Activated CD4-positive, alpha-beta T cell treated with anti-CD3 and anti-CD28 coated beads, Interleukin-2, amount 50 U/mL, for 48 hours (primary cell): ENCODE measurements at places on chromosomes 3 and 15.

- no peak for DNase-seq
Observed at GRCh38 chr3:128271536-128272332, 118.5 kb downstream of the EEFSEC start.

DNA sequence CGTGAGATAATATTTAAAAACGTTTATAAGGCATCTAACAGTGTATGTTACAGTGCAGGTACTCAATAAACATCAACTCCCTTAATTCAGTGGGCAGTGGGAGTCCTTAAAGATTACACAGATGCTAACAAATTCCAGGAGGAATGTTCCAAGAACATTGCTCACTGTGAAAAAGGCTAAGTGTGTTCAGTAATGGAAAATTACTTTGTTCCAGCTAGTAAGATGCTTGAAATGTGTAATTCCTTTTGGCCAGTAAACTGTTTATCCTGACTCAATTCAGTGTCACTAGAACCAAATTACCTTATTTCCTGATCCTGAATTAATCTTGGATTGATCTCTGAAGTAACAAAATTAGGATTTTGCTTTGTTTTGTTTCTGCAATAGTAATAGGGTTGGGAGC is 54.2 kb upstream of the SEMA6D start:
- DNase-seq, result no peak

DNA sequence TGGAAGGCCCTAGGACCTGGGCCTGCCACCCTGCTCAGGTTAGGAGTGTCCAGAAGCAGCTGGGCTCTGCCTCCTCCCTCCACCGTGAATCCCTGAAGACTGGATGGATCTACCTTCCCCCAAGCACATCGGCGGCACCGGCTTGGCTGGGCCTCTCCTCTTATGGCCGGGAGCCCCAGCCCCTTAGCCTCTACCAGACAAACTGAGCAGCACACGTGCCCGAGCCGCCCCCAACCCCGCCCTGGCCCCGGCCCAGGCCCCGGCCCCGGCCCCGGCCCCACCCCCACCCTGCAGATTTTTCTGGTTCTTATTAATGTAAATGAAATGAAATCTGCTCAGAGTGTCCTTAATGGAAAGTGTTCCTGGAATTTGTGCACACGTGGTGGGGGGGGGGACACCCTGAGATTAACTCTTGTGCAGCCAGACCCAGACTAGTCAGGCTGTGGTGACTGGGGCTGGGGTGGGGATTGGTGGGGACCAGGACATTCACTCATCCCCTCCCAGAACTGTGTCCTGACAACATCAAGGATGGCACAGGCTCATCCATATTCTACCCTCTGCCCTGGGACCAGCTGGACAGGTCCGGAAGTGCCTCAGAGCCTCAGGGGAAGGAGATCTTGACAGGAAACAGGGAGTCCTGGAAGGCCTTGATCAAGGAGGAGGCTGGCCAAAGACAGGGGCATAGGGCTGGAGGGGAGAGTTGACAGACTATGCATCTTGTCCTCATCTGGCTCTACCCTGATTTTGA is 30.9 kb upstream of the SEMA3F start:
- no peak for DNase-seq

DNA sequence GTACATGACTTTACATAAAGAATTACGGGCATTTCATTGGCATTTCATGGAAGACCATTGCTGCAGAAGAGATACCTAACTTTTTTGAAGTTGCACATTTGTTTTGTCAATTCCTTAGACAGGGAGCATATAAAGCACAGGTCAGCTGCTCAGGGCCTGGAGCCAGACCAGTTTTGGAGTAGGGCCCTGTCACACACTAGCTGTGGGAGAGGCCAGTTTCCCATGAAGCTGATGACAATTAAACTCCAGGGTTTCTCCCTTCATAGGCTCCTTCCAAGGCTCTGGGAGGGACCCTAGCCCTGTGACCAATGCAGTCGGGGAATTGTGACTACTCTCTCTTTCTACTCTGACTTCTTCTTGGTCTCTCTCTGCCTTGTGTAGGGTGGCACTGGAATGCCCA is 107.3 kb upstream of the SELENOK start:
- no peak for DNase-seq

- no peak for DNase-seq
Observed at GRCh38 chr15:88393719-88394519, 73.3 kb downstream of the MRPL46 start.

DNA sequence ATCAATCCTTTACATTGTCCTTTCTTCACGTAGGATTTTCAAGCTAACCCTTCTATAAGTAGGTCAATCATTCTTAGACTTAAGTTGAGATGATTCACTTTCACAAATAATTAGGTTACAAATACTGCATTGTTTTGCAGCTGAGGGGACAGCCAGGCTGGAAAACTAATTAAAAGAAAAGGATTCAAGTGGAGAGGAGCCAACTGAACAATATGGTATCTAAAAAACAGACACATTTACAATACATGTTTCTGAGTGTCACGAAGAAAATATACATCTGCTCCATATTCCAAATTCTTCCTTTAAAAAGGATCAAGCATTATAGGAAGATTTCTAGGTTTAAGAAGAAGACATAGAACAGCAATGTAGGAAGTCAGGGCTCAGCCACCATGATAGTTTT is 70.2 kb downstream of the PEAK1 start:
- no peak for DNase-seq

DNA sequence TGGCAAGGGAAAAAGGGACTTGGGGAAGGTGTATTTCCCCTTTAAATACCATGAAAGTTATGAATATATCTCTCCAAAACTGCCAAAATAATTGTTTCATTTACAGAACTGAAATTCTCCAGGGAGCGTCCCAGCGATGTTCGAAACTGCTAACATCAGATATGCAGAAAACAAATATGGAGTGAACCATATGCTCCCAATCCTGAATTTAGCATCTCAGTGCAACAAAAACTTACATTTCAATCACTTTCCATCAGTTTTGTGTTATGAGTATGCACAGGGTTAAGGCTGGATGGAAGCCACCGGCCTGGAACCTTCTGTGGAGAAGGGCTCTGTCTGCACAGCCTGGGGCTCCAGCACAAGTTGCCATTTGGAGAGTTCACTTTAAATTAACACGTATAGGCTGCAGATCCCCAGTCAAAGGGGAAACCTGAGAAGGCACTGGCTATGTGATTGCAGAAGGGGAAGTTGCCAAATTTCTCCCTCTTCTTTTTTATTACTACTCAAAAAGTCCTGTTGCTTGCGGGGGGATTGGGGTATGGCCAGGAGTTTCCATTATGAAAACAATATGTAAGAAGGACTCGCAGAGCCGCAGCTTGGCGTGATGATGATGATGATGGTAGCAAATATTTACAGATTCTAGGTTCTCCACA is 56.9 kb upstream of the FOXP1 start:
- no peak for DNase-seq

DNA sequence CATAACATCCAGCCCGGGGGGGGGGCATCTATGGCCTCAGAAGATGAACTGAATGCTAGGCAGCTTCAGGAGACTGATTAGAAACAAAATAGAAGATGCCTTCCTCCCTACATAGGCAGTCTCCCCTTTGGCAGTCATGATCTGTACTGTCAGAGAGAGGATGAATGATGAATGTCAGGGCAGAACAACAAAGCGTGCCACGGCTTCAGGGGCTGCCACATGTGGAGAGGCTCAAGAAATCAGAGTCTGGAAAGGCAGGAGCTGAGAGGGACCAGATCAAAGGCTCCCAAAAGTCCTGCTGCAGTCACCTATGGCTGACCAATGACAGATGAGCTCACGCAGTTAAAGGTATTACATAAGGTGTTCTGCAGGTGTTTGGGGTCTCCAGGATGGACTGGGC is 180.4 kb downstream of the UACA start:
- no peak for DNase-seq

- no peak for DNase-seq
Observed at GRCh38 chr15:56781666-56782065, 48.4 kb upstream of the ZNF280D start.

- no peak for DNase-seq
Observed at GRCh38 chr15:66025972-66026371, 156.7 kb downstream of the RAB11A start.

DNA sequence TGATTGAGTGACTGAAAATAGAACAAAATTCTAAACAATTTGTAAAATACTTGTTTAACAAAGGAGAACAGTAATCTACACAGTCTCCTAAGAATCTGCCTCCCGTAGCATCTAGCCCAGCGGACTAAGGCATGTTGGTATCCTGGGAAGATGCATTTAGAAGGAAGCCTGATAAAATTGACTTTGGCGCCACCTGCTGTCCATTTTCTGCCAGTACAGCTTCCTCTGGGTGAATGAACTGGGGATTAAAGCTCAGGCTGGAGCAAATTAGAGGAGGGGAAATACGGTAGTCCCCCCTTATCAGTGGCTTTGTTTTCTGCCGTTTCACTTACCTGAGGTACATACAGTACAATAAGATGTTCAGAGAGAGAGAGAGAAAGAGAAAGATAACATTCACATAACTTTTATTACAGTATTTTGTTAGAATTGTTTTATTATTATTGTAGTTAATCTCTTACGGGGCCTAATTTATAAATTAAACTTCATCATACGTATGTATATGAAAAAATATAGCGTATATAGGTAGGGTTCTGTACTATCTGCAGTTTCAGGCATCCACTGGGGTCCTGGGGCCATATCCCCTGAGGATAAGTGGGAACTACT is 191.6 kb downstream of the GAP43 start:
- DNase-seq, result peak; percentile 75

- no peak for DNase-seq
Observed at GRCh38 chr3:136547293-136547692, 204.9 kb downstream of the STAG1 start.

DNA sequence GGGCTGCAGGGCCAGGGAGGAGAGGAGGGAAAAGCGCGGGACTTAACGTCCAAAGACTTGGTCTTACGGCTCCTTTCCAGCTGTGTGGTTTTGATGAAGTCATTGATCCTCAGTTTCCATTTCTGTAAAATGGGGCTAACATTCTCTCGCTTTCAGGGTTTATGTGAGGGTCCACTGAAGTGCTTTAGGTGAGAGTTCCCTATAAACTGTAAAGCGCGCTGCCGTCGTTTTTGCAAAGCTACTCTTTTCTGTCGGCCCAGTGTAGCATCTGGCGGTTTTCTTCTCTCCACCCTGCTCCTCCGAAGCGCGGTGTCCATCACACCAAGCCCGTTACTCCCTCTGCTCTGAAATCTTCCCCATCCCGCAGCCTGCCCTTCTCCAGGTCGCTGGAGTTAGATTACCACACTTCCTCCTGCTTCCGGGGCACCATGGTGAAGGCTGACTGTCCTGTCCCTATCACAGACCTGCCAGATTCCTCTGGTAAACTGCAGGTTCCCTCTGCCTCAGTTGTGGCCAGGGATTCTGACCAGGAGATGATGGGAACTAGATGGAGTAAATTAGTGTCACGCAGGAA is 702 bp upstream of the DNAJC17 start:
- no peak for DNase-seq

DNA sequence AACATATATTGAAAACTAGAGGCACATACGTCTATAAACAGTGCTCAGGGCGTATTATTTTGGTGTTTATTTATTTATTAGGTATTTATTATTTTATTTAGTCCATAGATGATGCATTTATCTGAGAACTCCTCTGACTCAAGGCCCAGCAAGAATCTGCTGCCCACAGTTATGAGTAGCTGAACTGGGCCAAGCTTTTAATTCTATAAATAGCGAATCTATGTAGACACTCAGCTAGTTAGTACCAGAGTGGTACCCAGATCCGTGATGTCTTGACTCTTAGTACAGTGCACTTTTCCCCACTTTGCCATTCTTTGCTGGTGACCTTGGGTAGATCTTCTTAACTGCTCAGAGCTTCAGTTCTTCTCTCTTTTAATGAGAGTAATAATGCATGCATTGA is 370.4 kb upstream of the TPRG1 start:
- DNase-seq, result no peak

DNA sequence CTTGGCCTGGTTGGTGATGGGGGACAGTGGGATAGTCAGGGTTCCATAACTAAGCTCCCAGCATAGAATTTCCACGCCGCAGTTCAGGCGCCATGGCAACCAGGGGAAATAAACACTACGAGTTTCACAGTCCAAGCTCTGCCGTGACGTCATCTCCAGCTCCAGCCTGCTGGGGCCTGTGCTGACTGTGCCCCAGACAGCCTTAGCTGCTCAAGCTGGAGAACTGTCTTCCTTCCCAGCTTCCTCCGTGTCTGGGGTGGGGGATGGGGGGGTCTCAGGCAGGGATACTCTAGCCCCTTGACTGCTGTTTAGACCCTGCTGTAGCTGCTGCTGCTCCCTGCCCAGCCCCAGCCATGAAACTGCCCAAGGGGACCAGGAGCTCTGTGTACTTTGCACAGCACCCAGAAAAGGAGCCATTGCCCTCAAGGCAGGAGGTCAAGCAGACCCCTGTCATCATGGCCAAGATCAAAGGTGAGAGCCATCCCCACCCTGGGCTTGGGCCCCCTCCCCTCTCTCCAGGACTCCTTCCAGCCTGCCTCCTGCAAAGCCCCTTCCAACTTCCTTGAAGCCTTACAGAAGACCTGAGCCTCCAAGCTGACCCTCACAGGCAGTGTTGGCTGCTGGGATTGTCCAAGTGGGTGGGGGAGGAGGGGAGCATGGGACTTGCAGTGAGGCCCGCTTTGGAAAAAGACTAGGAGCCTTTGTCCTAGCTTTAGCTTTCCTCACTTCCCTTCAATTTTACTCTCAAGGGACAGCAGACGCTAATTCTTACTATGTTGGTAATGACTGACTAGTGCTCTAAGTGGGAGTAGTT is 11.4 kb upstream of the CSPG4 start:
- DNase-seq, result peak; percentile 58

GRCh38 chr3:69368129-69368741 is 17.7 kb downstream of the FRMD4B start:
- no peak for DNase-seq

- DNase-seq, result no peak
Observed at GRCh38 chr15:88695101-88695500, 56.3 kb downstream of the ISG20 start.

DNA sequence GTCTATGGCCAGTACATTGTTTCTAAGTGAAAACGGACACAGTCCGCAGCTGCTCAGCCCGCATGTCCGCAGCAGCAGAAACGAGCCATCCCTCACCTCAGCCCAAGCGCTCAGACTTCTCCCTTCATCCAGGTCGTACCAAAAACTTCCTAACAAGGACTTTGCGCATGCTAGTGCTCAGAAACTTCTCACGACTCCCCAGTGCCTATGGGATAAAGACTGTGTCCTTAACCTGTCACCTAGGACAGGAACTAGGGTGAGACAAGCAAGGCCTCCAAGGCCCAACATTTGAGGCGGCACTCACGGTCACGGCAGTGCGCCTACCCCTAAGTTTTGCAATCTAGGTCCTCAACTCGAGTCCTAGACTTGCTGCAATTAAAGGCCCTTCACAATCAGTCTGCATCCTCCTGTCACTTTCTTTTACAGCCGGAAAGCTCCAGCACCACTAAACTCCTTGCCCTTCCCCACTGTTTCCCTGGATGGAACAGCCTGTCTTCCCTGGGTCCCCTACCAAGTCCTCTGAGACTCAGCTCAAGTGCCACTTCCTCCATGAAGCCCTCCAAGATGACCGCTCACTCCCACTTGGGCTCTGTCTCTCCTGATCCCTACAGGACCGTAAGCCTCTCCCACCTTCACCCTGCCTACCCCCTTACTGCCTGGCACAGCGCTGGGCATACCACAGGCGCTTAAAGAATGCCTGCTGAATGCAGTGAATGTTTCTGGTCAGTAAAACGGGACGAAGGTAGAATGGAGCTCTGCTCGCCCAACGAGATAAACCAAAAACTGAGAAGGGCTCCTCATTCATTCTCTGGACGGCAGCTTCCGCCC is 1.2 kb downstream of the CLN6 start:
- no peak for DNase-seq

GRCh38 chr15:49863431-49864224 is 242.8 kb downstream of the DTWD1 start:
- DNase-seq, result no peak

- no peak for DNase-seq
Observed at GRCh38 chr15:67039384-67040075, 25.9 kb upstream of the SMAD3 start.
